ENCODE measurements at places on chromosomes 16 and 17.

- no peak for DNase-seq
These were observed 199.4 kb upstream of the CACNG5 start for GRCh38 chr17:66635386-66636045.

DNA sequence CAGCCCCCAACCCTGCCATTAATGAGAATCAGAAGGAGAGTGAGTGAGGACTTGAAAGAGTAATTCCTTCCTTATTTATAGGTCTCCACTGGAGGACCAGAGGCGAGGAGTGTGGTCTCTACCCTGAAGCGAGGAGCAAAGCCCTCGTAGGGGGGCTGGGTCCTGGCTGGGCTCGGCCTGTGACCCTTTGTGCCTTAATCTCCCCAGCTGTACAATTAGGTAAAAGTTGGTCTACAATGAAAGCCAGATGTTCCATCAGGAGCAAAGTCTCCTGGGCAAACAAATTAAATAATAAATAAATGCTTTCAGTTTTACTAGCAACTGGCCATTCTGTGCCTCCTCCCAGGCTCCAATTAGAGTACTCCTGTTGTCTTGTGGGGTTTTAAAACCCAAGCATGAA, 523.5 kb upstream of the SALL1 start:
- DNase-seq, result no peak

DNA sequence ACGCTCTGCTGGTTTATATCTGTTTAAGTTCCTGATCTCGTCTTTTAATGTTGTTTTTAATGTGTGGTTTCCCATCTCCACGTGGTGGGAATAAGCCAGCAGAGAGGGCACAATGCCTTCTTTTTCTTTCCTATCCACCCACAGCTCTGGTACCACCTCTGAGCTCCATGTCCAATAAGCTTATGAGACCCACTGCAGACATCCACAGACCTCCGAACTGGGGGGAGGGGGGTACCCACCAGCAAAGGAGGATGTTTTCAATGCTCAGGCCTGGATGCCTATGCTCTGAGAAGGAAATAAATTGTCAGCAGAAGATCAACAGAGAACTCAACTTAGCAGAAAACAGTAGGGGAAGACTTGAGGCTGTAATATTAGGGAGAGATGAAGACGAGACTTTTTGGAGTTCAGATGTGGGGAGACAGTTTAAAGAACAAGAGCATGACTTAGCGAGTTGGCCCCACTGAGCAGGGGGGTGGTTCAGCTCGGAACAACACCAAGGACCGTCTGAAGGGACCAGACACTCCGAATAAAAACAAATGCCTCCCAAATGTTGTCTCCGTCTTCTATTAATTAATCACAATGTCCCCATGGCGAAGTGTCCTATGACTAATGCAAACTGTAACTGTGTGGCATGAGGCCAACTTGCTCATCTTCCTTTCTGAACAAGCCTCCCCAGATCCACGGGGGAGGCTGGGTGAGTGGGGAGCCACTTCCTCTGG, 62.7 kb downstream of the GAS7 start:
- no peak for DNase-seq

DNA sequence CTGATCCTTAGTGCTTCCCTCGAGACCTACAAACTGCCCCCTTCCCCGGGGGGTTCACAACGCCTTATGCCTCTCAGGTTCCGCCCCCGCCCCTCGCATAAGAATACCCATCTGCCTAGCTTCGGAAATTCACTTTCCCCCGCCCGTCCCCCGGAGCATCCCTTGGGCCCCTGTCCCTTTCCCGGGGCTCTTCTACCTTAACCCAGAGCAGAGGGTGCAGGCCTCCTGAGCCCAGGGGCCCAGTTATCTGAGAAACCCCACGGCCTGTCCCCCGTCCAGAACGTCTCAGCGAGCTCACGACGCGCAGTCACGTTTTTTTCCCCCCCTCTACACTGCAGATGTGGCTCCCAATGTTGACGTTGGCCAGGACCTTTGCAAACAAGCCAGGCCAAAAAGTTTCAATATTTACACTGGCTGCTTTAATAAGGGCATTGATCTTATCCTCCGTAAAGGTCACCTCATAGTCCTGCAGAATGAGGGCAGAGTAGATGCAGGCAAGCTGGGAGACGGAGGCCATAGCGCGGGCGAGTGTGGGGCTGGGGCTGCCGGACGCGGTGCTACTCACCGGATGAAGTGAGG, 1.4 kb upstream of the NBR1 start:
- no peak for DNase-seq

GRCh38 chr17:62648956-62649294, 21.5 kb downstream of the MRC2 start:
- no peak for DNase-seq

DNA sequence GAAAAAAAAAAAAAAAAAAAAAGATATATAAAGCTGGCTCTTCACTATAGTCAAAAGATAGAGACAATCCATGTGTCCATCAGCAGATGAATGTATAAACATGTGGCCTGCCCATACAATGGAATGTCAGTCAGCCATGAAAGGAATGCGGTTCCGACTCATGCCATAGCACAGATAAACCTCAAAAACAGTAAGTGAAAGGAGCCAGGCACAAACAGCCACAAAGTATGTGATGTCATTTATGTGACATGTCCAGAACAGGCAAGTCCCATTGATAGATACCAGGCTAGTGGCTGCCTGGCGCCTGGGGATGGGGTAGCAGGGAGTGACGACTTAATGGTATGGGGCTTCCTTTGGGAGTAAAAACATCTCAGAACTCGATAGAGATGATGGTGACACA, 155.7 kb downstream of the CMIP start:
- no peak for DNase-seq

- DNase-seq, result no peak
These were observed 30.8 kb upstream of the SPACA3 start for GRCh38 chr17:32960815-32961214.

- no peak for DNase-seq
These were observed 2.1 kb upstream of the CEP295NL start for GRCh38 chr17:78905116-78905515.

GRCh38 chr17:61456688-61457225, 4.5 kb downstream of the TBX4 start:
- no peak for DNase-seq

GRCh38 chr17:9002606-9003354, 18.5 kb upstream of the NTN1 start:
- no peak for DNase-seq

- no peak for DNase-seq
These were observed 172.5 kb downstream of the RPTOR start for GRCh38 chr17:80716986-80717719.

GRCh38 chr17:35460354-35460851, 11.8 kb upstream of the SLFN13 start:
- DNase-seq, result no peak

- no peak for DNase-seq
These were observed 1.3 kb downstream of the C17orf67 start for GRCh38 chr17:56832446-56832845.

DNA sequence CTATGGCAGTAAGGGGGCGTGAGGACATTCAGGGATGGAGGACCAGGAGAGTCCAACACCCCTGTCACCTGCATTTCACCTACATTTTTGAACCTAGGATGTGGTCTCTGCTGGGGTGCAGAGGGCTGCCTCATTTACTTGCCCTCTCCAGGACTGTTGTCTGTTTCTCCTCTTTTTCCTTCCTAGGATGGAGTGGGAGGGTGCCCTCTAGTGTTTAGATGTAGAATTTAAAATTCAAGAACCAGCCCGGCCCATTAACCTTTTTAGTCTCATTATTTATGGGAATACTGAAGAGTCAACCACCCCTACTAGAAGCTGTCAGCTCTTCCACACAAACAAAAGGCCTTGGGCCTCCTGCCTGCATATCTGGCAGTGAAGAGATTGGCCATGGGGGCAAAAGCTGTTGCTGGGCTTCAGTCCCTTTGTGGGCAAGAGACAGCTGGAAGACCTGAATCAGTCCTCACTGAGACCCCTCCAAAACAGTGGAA, 2.5 kb upstream of the STARD3 start:
- no peak for DNase-seq

GRCh38 chr16:75687361-75687760, 10.6 kb upstream of the CPHXL2 start:
- no peak for DNase-seq

- no peak for DNase-seq
These were observed 4.3 kb downstream of the SPPL2C start for GRCh38 chr17:45848868-45849535.

DNA sequence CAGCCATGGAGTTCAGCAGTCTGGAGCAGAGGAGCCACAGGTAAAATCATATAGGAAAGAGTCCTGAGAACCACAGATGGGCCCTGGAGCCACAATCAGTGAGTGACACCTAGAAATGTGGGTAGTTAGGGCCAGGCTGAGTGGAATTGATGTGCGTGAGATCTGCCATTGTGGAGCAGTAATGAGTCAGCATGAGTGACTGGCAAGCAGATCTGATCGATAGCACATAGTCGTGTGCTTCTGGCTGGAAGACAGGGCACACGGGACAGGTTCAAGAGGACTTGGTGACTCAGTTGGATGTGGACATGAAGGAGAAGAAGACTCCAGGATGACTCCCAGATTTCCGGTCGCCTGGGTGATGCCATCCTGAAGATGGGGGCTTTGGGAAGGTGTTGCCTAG, 12.3 kb downstream of the ADORA2B start:
- no peak for DNase-seq

DNA sequence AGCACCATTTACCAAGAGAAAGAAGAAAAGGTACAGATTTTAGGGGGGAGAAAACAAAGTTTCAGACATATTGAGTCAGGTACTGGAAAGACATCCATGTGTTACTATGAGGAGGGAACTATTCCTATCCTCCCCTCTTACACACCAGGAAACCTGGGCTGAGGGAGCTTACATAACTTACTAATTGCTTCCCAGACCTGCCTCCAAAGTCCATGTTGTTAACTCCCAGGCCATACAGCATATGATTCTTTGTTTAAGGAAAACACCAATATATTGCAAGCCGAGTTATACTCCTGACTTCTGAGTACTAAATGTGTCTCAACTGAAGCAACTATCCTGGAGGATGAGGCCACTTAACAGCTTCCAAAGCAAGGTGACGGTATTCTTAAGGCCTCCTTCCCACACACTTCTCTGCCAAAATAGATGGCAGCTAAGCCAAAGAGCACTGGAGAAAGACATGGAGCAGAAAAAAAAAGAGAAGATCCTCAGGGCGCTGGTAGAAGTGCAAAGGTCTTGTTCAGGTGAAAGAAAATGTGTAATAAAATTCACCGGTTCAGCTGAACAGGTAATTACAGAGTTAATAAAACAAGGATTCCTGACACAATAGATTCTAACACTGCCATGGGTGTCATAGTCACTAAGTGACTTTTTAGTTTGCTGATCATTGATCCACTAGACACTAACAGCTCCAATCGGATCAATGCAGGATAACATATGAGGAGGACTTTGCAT, 151.1 kb downstream of the SKAP1 start:
- DNase-seq, result no peak

DNA sequence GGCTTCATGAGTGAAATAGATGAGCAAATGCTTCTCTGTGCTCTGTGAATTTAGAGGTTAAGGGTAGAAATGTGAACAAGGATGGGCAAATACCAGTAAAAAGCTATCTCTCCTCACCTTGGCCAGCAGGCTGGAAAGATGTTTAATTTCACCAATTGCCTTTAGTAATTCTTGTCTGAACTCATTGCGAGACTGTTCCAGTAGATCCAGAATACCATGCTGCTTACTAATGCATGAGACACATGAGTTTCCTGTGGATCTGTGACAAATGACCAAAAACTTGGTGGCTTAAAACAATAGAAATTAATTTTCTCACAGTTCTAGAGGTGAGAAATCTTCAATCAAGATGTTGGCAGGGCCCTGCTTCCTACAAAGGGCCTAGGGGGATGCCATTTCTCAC, 9.3 kb upstream of the ZNF624 start:
- DNase-seq, result no peak

GRCh38 chr17:77923776-77924513, 34.6 kb upstream of the TNRC6C start:
- DNase-seq, result no peak

- peak; percentile 43 for DNase-seq
These were observed 8.4 kb upstream of the PLK1 start for GRCh38 chr16:23670137-23670776.

DNA sequence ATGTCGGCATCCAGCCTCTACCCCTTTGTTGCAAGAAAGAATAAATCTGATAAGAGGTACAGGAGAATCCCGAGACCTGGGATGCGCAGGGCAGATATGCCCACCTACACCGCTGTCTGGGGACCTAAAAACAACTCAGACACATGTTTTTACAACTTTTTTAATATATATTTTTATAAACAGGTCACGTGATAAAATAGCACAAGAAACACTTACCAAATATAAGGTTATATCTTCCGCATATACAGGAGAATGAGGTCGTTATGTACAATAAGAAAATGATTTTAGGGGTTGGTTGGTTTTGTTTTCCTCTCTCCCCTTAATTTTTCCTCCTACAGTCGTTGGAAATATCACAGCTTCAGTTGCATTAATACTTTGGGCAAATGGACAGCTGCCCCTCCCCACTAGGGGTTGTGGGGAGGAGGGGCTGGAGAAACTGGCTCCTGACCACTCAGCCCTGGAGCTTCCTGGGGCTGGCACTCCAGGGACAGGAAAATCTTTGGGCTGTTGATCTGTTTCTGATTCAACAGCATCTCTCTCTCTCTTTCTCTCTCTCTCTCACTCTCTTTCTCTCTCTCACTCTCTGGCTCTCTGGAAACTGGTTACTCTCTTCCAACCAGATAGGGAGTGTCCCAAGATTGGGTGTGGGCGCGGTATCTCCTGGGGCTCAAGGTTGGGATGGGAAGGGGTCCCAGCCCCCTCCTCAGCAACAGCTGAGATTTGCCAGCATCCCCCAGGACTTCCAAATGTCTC, 2.3 kb upstream of the WDR24 start:
- DNase-seq, result no peak

GRCh38 chr17:59331929-59332748, 684 bp downstream of the YPEL2 start:
- no peak for DNase-seq

DNA sequence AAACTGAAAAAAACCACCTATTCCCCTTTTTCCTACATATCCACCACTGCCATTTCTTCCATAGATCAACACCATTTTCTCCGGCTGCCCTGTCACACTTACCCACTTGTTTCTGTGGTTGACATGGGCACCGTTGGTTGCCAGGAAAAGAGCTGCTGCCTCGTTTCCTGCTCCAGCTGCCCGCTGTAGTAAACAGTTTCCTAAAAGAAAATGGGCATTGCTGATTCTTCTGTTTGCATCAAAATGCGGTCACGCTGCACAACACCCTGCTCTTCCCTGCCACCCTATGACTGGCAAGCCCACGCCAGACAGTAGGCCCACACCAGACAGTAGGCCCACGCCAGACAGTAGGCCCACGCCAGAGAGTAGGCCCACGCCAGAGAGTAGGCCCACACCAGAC, 46.3 kb downstream of the CYB5D2 start:
- no peak for DNase-seq

GRCh38 chr16:87951552-87952538, 611 bp downstream of the BANP start:
- no peak for DNase-seq

DNA sequence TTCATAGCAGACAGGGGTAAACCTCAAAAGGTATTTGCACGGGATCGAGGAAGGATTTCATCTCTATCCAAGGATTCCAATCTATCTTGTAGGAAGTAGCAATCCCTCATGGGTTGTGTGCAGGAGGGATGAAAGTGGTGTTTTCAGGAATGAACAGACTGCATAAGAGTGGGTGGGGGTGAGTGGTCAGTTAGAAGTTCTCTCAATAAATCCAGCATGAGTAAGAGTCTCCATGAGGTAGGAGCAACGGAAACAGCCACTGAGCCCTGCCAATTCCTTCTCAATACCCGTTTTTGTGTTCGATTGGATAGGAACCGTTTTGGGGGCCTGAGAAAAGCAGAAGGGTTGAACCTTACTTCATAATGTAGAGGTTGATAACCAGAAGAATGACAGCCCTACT, 375.6 kb downstream of the SOX9 start:
- DNase-seq, result no peak

GRCh38 chr17:5419959-5420653, at the start of gene RPAIN:
Gene RPAIN (plus strand): TSS chr17:5420182. CDS start chr17:5420211, 29 bp downstream.
- DNase-seq, result no peak
